Ureter (tissue), 1 donor: ENCODE measurements at places on chromosomes 12 and 14. TPM values are rescaled to one million over a fixed set of nuclear protein-coding genes. Genes with fewer than 3 reads are reported as not detected.

DNA sequence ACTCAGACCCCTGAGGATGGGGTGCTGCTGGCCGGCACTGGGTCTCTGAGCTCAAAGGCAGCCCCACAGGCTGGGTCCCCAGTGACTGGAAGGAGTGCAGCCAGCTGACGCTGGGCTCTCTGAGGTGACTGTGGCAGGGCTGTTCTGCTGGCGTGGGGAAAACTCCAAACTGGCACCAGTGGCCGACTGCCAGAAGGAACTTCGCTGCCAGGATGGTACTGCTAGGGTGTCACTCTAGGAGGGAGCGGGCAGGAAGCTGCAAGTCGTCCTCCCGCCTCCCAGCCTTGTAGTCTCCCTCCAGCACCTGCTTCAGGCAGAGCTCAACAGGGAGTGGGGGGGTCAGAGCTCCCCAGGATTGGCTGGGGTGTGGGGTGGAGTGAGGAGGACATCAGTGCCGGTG is 41.3 kb downstream of the CDC42BPB start:
- DNase-seq = no peak

SERPINA1 gene
- total RNA-seq = 13.8 TPM

PAH gene
- total RNA-seq = 2.2 TPM

KCNJ8 gene
- 10.5 TPM for total RNA-seq

- no peak for DNase-seq
Measured at GRCh38 chr12:22321638-22322037, 12.9 kb downstream of the ST8SIA1 start.

DNA sequence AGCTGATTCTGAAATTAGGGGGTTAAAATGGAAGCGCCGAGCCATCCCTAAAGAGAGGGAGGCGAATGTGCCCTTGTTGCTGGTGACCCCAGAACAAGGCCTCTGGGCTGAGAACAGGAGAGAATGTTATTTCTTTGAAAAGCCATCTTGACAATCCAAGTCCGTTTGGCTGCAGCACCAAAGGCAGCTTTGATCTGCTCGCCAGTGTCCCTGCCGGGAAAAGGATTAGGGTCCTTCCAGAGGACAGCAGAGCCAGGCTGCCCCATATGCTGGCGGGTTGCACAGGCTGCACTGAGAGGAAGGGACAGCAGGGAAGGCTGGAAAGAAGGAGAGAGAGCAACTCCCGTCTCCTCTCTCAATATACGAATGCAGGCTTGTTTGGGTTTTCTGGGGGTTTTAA is 141.7 kb downstream of the TMEM132C start:
- no peak for DNase-seq

DNA sequence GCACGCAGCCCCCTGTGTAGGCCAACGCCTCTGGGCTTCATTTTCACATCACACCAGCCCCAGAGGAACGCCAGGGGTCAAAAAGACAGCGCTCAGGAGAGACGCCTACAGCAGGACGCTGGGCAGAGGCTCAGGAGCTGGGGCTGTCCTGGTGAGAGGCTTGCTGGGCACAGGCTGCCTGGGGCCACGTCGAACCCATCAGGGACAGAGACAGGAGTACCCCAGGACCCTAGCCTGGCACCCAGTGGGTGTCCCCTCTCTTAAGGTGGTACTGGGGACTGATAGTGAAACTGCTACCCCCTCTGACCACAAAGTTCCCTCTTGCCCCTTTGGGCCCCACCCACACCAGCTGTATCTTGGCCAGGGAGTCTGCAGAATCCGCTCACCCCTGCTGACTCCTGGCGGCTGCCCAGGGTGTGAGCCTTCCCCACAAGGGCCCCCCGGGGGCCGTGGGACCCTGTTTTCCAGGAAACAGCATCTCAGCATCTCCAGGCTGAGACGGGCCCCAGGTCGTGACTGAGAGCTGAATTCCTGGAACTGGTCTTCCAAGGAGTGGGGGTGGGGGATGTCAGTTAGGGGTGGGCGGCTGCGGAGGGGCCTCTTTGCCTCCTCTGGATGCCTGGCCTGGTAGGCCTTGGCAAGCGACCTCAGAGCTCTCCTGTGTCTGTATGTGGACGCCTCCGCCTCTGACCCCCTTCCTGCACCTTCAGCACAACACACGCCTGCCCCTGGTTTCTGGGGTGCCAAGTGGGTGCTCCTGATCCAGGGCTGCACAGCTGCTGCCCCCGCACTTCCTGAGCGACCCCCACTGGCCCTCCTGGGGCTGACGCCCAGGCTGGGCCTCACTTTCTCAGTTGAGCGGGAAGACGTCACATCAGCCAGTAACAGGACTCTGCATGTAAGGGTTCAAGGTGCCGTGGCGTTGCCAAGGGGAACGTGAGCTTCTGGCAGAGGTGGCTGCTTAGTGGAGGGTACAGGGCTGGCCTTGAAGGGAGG is 321.9 kb upstream of the RTL1 start:
- peak; percentile 38 for DNase-seq

SAMD15 gene
- 1.8 TPM for total RNA-seq

DNA sequence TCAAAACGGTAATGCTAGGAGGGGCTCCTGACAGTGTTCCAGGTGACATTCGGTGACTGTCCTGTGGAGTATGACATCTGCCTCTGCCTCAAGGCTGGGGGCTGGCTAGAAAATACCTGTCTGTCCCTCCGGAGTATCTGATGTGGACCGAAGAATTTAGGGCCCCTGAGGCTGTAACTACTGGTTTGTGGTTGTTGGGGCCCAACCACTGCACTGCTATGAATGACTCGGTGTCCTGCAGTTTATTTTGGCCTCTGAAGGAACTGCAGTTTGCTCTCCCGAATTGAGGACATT is 198.9 kb upstream of the CAND1 start:
- no peak for DNase-seq

DNA sequence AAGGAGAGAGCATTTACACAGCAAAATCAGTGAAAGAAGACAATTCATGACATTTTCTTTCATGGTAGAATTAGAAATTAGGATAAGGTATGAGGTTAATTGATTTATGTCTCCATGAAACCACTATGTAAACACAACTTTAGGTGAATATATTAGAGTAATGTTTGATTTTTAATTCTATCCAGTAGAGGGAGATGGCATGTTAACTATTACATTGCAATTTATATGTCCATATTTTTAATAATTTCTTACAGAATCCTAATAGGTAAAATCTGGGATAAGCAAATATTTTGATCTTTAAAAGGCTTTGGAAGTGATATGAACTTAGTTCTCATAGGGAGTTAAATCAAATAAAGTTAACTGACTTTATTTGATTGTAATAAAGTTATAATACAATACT is 373.4 kb upstream of the PDE3A start:
- no peak for DNase-seq

DNA sequence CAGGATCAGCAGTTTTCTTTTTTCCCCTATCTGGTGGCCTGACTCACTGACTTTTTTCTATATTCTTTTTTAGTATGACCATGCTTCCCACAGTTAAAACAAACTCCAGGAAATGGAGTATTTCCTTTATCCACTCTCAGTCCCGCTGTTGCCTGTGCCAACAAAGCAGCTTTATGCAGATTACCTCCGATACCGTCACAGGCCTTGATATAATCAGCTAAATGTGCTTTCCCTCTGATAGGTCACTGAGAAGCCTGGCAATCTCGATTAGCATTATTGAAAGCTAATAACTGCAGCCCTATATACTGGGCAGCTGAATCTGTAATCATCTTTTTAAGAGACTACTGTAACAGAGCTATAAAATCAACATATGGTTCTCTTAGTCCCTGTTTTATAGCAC is 243.6 kb downstream of the KIF21A start:
- no peak for DNase-seq

KRT78 gene
- not detected for total RNA-seq

DNA sequence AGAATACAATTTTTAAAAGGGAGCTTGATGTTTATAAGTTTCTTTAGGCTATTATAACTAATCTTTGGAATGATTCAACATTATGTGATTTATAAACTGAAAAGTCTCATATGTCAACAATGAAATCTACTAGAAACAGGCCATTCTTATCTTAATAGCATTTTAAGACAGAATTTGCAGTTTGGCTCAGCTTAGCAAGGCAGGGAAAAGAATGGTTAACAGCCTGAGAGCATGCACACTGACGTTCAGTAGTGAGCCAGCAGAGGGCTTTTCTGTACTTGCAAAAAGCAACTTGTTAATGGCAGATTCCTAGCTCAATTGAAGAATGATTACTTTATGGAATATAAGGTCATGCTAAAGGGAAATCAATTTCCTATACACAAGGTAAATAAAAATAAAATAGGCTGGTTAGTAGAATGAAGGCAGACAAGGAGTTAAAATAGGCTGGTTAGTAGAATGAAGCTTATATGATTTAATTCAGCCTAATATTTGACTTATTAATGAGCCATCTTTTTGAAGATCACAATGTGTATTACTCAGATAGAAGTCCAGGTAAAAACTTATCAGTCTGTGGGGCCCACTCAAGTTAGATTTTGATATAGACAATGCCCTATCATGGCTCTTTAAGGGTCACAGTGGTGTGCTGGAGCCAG is 95.9 kb downstream of the OTOGL start:
- DNase-seq = no peak

PPFIA2 gene
- 18.5 TPM for total RNA-seq

DNA sequence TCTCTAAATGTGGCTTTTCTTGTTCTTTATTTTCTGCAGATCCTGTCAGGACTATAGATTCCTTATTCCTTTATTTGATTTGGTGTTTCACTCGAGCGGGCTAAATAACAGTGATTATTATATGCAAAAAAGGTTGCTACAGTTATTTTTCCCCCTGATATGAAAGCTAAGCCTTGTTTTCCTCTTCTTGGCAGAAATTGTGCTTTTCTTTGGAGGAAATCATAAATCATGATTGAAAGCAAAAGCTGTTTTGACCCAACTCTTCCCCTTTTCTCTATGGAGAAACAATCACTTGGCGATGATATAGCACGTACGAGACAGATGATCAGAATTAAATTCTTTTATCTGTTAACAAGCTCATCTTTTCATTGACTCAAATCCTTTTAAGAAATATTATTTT is 31.4 kb downstream of the PPFIBP1 start:
- no peak for DNase-seq

MAX gene
- 109 TPM for total RNA-seq

ACADS gene
- total RNA-seq = 14.2 TPM

GRCh38 chr12:79452906-79453305 is 237.9 kb downstream of the PAWR start:
- no peak for DNase-seq

- no peak for DNase-seq
Measured at GRCh38 chr14:105091054-105091516, 25.9 kb upstream of the GPR132 start.

DNA sequence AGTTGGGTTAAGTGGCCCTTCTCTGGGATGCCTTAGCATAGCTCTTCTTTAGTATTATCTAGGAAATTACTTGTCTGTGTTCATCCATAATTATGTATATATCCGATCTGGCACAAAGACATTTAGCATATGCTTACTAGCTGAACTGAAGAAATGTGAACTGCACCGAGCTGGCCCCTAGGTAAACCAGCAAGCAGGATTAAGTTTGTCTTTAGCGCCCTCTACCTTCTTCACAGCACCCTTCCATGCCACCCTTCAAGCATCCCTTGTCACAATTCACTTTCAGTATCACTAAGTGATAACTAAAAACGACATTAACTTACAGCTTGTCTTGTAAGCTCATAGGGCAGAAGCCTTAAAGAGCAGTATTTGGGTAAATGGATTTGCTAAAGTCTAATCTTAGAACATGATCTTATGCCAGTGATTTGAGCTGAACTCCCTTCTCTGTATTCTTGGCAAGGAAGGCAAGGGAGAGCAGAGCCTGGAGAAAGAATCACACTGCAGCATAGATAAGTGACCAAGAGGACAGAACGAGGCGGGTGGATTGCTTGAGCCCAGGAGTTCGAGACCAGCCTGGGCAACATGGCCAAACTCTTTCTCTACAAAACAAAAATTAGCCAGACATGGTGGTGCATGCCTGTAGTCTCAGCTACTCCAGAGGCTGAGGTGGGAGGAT is 2.6 kb upstream of the HAL start:
- no peak for DNase-seq

SLC10A1 gene
- total RNA-seq = 0.23 TPM

DNA sequence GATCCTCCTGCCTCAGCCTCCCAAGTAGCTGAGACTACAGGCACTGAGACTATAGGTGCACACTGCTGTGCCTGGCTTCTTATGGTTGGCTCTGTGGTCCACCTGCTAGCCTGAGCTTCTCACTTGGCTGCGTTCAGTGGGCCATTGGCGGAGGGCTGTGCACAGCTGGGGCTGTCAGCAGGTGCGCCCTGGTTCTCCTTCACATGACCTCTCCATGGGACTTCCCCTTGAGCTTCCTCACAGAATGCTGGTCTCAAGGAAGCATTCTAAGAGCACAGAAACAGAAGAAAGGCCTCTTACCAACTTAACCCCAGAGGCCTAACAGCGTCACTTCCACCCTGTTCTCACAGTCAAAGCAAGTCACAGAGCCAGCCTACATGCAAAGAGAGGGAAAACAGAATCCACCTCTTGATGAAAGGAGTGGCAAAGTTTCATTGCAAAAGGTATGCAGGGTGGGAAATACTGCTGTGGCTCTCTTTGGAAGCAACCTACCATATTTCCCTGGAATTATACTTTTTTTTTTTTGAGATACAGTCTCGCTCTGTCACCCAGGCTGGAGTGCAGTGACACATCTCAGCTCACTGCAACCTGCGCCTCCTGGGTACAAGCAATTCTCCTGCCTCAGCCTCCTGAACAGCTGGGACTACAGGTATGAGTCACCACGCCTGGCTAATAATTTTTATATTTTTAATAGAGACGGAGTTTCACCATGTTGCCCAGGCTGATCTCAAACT is 9.3 kb downstream of the RILPL2 start:
- no peak for DNase-seq

LHX5 gene
- total RNA-seq = not detected

DNA sequence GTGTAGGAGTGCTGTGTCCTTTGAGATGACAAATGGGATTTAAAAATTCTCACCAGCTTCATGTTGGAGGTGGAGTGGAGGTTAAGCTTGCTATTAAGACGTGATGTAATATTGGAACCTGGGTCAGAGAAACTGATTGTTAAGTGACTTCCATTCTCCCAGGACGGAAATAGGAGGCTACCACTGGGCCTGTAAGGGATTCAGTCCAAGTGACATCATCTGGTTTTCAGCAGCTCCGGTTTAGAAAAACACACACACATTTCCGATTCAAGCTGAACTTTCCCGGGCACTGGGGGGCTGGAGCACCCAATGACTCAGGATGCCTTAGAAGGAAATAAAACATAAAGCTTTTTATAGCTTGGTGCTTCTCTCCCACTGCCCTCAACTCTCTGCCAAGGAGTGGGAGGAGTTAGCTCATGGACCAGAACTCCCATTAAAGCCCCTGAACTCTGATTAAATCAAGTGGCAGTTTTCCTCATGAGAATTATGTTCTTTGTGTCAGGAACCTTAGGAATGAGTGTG is 12.4 kb downstream of the CALM1 start:
- peak; percentile 70 for DNase-seq
